ENCODE measurements at places on chromosomes 4 and X.

- no peaks in the 10 kb centered on the region for H3K27me3 ChIP-seq
- H3K36me3 ChIP-seq = no peaks in the 10 kb centered on the region
- no peak overlapping the region for H3K27ac ChIP-seq
- DNase-seq = no peak
- no peak overlapping the region for H3K4me3 ChIP-seq
- H3K4me1 ChIP-seq = no peaks in the 10 kb centered on the region
Observed at GRCh38 chr4:153880983-153881382, 92.1 kb upstream of the SFRP2 start.

DNA sequence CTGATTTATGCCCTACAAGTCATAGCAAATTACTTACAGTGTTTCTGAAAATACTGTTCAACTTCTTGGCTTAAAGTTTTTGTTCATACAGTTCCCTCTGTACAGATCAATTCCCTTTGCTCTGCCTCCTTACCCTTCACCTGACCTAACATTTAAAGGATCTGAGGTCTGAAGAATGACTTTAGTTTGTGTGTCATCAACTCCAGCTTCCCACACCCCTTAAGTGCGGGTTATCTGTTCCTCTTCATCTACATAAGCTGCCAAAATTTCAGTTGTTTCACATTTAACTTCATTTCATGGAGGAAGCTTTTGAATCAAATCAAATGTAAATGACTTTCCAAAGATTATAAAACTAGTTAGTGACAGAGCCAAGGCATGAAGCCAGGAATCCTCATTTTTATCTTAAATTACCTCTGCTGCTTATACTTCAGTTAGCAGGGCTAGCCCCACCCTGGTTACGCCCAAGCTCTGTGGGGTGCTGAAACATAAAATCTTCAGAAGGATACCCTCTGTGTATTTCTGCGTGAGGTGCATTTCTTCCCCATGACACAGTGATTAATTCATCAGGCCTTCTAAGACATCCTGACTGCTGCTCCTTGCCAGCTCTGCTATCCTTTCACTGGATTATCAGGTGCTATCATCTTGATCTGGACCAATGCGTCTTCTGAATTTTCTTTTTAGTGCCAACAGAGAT is 16.5 kb downstream of the CXCL1 start:
- H3K4me3 ChIP-seq = no peak overlapping the region
- no peaks in the 10 kb centered on the region for H3K27me3 ChIP-seq
- H3K36me3 ChIP-seq = no peaks in the 10 kb centered on the region
- H3K27ac ChIP-seq = no peak overlapping the region
- H3K4me1 ChIP-seq = no peaks in the 10 kb centered on the region

- no peak overlapping the region for H3K4me3 ChIP-seq
- H3K27me3 ChIP-seq = no peaks in the 10 kb centered on the region
- H3K36me3 ChIP-seq = no peaks in the 10 kb centered on the region
- no peak overlapping the region for H3K27ac ChIP-seq
- DNase-seq = no peak
- H3K4me1 ChIP-seq = no peaks in the 10 kb centered on the region
Observed at GRCh38 chr4:117376692-117377091, 291.3 kb upstream of the TRAM1L1 start.

- no peak for DNase-seq
- no peaks in the 10 kb centered on the region for H3K36me3 ChIP-seq
- H3K4me3 ChIP-seq = no peak overlapping the region
- no peak overlapping the region for H3K27ac ChIP-seq
- H3K27me3 ChIP-seq = no peaks in the 10 kb centered on the region
Observed at GRCh38 chr4:8690216-8691150, 97.9 kb downstream of the CPZ start.

GRCh38 chr4:3355266-3355748 is 62.5 kb downstream of the RGS12 start:
- H3K4me3 ChIP-seq = peak overlapping the region; percentile 23
- no peak for DNase-seq
- no peaks in the 10 kb centered on the region for H3K4me1 ChIP-seq
- no peaks in the 10 kb centered on the region for H3K27me3 ChIP-seq
- no peaks in the 10 kb centered on the region for H3K36me3 ChIP-seq

DNA sequence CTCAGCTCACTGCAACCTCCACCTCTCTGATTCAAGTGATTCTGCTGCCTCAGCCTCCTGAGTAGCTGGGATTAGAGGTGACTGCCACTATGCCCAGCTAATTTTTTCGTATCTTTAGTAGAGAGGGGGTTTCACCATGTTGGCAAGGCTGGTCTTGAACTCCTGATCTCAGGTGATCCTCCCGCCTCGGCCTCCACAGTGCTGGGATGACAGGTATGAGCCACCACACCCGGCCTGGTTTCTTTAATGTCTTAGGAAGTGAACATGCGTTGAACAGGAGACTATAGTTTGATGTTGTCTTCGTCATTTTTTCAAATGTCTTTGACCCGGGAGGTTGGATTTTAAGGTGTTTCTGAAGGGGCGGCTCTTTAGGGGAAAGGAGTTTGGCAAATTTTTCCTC is 91.0 kb downstream of the DHRSX start:
- H3K4me3 ChIP-seq = no peak overlapping the region
- H3K27ac ChIP-seq = no peak overlapping the region
- peaks cover 13% of the 10 kb centered on the region for H3K36me3 ChIP-seq
- no peaks in the 10 kb centered on the region for H3K27me3 ChIP-seq
- no peaks in the 10 kb centered on the region for H3K4me1 ChIP-seq
- no peak for DNase-seq

GRCh38 chr4:33709247-33709646 is 2535.1 kb downstream of the ARAP2 start:
- H3K27me3 ChIP-seq = no peaks in the 10 kb centered on the region
- no peak for DNase-seq
- no peak overlapping the region for H3K4me3 ChIP-seq
- H3K4me1 ChIP-seq = no peaks in the 10 kb centered on the region
- no peak overlapping the region for H3K27ac ChIP-seq

DNA sequence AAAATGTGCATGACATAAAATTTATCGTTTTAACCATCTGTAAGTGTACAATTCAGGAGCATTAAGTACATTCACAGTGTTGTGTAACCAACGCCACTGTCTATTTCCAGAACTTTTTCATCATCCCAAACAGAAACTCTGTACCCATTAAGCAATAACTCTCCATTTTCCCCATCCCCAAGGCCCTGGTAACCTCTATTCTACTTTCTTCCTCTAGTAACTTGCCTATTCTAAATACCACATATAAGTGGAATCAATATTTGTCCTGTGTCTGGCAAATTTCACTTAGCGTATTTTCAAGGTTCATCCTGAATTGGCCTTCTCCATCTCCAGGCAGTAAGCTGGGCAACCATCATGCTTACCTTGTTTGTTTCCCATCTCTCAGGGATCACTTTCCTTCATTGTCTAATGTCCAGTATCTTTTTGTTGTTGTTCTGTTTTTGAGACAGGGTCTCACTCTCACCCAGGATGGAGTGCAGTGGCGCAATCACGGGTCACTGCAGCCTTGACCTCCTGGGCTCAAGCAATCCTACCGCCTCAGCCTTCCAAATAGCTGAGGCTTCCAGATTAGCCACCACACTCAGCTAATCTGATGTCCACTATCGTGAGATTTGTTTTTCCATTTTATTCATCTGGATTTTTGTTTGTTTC is 17.7 kb upstream of the GRIPAP1 start:
- DNase-seq = no peak
- H3K4me3 ChIP-seq = no peak overlapping the region
- H3K36me3 ChIP-seq = no peaks in the 10 kb centered on the region
- no peaks in the 10 kb centered on the region for H3K4me1 ChIP-seq

- H3K4me3 ChIP-seq = no peak overlapping the region
- H3K27me3 ChIP-seq = no peaks in the 10 kb centered on the region
- H3K4me1 ChIP-seq = no peaks in the 10 kb centered on the region
- DNase-seq = no peak
- H3K36me3 ChIP-seq = no peaks in the 10 kb centered on the region
Observed at GRCh38 chrX:121122332-121122731, 74.9 kb downstream of the GLUD2 start.

DNA sequence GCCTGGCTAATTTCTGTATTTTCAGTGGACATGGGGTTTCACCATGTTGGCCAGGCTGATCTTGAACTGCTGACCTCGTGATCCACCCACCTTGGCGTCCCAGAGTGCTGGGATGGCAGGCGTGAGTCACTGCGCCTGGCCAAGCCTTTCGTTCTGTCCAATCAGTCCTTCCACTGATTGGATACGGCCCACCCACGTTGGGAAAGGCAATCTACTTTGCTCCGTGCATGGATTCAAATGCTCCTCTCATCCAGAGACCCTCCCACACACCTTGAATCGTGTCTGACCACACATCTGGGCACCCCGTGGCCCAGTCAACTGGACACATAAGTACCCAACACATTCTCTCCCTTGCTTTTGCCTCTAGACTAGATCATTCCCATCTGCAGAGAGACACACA is 74.9 kb downstream of the CRLF2 start:
- no peaks in the 10 kb centered on the region for H3K27me3 ChIP-seq
- DNase-seq = no peak
- no peak overlapping the region for H3K27ac ChIP-seq
- H3K4me3 ChIP-seq = no peak overlapping the region
- H3K36me3 ChIP-seq = no peaks in the 10 kb centered on the region

DNA sequence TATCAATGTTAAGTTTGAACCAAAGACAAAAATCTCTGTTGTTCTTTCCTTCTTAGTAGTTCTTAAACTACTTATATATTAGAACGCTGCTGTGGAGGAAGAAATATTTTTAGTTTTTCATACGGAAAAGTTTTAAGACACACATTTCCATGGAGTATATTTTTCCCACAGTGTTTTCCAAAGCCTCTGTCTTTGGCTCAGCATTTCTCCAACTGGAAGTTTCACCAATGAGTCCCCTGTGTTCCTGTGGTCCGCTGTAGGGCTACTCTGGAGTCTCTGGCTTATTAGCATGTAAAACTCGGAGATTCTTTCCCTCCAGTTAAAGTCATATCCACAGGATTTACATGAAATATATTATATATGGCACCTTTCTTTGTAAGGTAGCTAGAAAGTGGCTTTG is 249.0 kb downstream of the CBR4 start:
- no peak for DNase-seq
- no peak overlapping the region for H3K4me3 ChIP-seq
- H3K27ac ChIP-seq = no peak overlapping the region
- no peaks in the 10 kb centered on the region for H3K36me3 ChIP-seq

GRCh38 chr4:121064482-121064881 is 7.9 kb downstream of the NDNF start:
- no peaks in the 10 kb centered on the region for H3K36me3 ChIP-seq
- H3K27ac ChIP-seq = no peak overlapping the region
- H3K4me1 ChIP-seq = no peaks in the 10 kb centered on the region

DNA sequence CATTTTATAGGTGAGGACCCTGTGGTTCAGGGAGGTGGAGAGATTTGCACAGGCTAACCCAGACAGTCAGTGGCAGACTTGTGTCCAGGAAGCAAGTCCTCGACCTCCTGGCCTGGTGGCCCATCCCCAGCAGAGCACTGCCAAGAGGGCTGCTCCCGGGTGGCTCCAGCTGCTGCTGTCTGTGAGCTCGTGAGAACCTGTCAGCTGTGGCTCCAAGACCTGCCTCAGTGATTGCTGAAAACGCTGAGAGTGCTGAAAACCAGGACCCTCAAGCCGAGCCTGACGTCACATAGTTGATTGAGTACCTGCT is 74.2 kb downstream of the RTL9 start:
- H3K36me3 ChIP-seq = no peaks in the 10 kb centered on the region
- H3K4me1 ChIP-seq = no peaks in the 10 kb centered on the region
- H3K4me3 ChIP-seq = no peak overlapping the region
- no peak overlapping the region for H3K27ac ChIP-seq
- no peaks in the 10 kb centered on the region for H3K27me3 ChIP-seq

DNA sequence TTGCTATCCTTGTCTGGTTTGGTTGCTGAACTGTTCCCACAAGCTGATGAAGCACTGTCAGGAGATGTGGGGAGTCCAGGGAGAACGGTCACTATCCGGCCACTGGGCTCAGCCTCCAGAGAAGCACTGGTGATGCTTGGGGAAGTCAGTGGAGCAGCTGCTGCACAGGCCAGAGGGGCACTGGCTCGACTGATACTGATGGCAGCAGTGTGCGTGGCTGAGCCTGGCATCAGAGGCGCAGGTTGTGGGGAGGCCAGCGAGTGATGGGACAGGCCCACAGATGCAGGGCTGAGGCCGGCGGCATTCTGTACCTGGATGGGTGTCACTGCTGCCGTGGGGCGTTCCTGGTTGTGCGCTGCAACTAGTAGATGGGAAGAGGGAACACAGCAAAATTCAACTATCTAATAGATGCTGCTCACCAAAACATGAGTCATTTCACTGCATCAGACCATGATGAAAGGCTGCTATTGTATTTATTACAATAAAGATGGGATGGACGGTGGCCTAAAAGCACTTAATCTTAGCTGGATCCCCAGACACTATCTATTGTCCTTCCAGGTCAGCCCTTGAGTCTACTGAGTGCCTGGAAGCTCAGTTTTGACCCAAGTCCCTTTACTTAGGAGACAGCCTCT is 106.3 kb upstream of the CBR4 start:
- H3K27me3 ChIP-seq = no peaks in the 10 kb centered on the region
- no peaks in the 10 kb centered on the region for H3K4me1 ChIP-seq
- H3K36me3 ChIP-seq = no peaks in the 10 kb centered on the region
- DNase-seq = no peak
- no peak overlapping the region for H3K4me3 ChIP-seq

- DNase-seq = no peak
- H3K27me3 ChIP-seq = peaks cover 3% of the 10 kb centered on the region
- no peaks in the 10 kb centered on the region for H3K4me1 ChIP-seq
- no peak overlapping the region for H3K27ac ChIP-seq
- no peaks in the 10 kb centered on the region for H3K36me3 ChIP-seq
Observed at GRCh38 chrX:103608306-103608963, 672 bp downstream of the TCEAL3 start.

- peaks cover 14% of the 10 kb centered on the region for H3K4me1 ChIP-seq
- DNase-seq = no peak
- no peak overlapping the region for H3K27ac ChIP-seq
- H3K27me3 ChIP-seq = no peaks in the 10 kb centered on the region
Observed at GRCh38 chrX:129958814-129959492, 23.5 kb upstream of the BCORL1 start.

GRCh38 chr4:182628544-182628943 is 288.6 kb downstream of the DCTD start:
- no peak overlapping the region for H3K4me3 ChIP-seq
- H3K4me1 ChIP-seq = no peaks in the 10 kb centered on the region
- no peak overlapping the region for H3K27ac ChIP-seq
- no peaks in the 10 kb centered on the region for H3K36me3 ChIP-seq
- no peaks in the 10 kb centered on the region for H3K27me3 ChIP-seq
- no peak for DNase-seq
